EH (cell line): ENCODE measurements at places on chromosomes 4 and X.
A peak's percentile ranks its signal among the peaks of the same experiment; 100 is the strongest.

GRCh38 chr4:76611616-76612207, 176.7 kb downstream of the SHROOM3 start:
- DNase-seq: peak; percentile 71

GRCh38 chr4:147334478-147334877, 146.4 kb upstream of the EDNRA start:
- DNase-seq: peak; percentile 77

DNA sequence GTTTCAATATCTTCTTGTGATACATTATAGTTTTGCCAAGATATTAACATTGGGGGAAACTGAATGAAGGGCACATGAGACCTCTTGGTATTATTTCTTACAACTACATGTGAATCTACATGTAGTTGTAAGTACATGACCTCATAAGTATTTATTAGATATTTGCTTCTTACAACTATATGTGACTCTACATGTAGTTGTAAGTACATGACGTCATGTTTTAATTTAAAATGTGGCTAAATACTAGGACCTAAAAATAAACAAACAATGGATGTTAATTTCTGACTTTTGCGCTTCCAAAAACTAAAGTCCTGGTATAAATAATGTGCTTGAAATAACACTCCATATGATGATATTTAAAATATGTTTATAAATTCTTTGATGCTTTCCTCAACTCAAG, 190.2 kb downstream of the CBLL2 start:
- DNase-seq: no peak

GRCh38 chr4:104979083-104979760, 167.5 kb upstream of the TET2 start:
- DNase-seq: no peak

DNA sequence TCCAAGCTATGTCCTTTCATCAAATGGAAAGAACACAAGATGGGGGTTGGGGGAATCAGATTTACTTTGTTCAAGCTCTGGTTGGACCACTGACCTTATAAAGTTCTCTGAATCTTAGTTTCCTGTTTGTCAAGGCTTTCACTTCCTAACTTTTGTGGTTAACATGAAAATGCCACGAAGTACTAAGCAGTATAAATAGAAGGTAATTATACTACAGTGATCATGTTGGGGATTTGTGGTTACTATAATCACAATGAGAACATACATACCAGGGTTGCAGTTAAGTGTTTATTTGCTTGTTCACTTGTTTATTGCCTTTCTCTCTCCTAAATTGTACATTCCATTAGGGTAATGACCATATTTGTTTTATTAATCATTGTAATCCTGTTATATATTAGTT, 53.2 kb downstream of the SPRY1 start:
- peak; percentile 78 for DNase-seq

DNA sequence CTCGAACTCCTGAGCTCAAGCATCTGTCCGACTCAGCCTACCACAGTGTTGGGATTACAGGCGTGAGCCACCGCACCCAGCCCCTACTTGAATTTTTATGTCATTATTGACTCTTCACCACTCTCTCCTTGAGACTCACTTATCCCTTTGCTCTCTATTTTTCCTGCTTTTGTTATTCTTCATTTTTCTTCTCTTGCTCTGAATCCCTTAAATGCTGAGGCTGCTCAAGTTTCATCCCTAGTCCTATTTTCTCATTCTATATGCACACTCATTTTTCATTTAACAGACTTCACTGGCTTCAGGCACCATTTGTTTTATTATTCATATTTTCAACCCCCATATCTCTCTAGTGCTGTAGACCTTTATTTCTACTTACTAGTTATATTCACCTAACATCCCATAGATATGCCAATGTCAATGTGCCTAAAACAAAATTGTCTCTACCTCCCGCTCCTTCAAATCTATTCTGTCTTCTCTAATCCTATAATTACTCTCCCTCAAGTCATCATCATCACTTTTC, 85.7 kb downstream of the APOOL start:
- DNase-seq: no peak

GRCh38 chr4:113006632-113007031, 42.8 kb upstream of the ANK2 start:
- DNase-seq: no peak

- DNase-seq: no peak
Measured at GRCh38 chr4:3683077-3683743, 83.0 kb upstream of the ADRA2C start.

DNA sequence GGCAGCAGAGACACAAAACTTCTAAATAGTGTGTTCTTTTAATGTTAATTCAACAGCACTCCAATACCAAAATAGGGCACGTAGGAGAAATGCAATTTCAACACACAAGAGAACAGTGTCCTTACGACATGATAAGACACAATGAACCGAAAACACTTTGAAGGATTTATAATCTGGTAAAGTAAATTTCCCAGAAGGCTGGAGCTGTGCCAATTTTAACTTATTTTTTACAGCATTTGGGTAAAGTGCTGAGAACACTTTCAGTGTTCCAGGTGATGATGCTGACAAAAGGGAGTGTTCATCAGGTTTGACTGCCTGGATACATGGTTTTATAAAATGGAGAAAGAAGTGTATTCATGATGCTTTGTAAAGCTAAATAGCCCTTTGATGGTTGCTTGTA, 76.5 kb downstream of the MAPK10 start:
- DNase-seq: no peak

DNA sequence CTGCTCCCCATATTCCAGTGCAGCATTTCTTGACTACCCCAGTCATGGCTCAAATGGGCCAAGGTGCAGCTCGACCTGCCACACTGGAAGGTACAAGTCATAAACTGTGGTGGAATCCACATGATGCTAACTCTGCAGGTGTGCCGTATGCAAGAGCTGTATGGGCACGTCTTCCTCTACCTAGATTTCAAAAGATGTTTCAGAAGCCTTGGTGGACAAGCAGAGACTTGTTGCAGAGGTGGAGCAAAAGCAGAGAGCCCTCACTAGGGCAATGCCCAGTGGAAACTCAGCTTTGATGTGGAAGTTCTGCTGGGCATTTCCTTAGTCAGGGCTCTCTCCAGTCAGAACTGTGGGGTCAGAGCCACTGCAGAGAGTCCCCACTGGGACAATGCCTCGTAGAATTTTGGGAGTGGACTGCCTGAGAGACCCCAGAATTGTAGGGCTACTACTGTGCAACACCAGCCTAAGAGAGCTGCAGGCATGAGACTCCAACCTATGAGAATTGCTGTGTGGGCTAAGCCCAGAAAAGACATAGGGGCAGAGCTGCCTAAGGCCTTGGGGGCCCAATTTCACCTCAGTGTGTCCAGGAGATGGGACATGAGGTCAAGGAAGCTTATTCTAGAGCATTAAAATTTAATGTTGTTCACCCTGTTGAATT, 65.7 kb downstream of the BEX3 start:
- DNase-seq: no peak

DNA sequence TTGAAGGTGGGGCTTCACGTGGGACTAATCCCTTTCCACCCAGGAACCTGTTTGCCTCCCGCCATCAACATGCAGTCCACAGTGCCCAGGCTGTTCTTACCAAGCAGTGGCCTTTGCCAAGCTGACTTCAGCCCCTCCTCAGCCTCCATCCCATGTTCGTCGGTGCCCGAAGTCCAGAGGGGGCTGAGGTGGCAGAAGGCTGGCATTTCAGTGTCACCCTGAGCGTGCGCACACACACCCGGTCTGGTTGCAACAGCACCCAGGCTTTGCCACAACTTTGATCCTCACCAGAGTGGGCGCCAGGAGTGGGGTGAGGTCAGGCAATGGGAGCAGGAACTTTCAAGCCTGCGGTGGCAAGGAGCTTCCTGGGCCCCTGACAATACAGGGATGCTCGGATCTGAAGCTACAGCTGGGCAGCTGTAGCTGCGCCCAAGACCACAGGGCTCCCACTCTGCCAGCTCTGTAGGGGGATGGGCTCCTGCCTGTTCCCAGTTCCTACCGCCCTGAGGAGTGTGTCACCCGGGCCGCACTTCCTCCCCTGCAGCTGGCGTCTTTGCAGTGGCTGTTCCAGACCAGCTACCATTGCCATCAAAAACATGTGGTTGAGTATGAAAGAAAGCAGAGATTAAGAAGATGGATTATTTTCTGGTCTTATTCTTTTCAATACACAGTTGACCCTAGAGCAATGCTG, 428.0 kb downstream of the EPHA5 start:
- no peak for DNase-seq

DNA sequence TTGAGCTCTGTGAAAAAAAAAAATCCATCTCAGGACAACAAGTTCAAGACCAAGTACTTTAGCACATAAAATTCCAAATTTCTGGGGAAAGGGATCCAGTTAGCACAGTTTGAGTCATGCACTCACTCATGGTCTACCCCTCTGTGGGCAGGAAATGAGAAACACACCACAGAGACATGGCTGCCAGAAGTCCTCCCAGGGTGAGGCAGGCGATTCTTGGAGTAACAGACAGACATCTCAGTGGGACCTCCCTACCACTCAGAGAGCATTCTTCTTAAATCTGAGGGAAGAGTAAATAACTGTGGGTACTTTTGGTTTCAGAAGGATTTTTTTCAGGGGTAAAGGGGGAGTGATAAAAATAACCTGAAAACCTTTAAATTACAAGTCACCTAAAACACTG, 14.1 kb downstream of the CXCL1 start:
- DNase-seq: peak; percentile 83

GRCh38 chrX:115364670-115365069, 75.2 kb downstream of the LUZP4 start:
- DNase-seq: no peak

- DNase-seq: no peak
Measured at GRCh38 chr4:174650711-174651355, 128.5 kb upstream of the HPGD start.

DNA sequence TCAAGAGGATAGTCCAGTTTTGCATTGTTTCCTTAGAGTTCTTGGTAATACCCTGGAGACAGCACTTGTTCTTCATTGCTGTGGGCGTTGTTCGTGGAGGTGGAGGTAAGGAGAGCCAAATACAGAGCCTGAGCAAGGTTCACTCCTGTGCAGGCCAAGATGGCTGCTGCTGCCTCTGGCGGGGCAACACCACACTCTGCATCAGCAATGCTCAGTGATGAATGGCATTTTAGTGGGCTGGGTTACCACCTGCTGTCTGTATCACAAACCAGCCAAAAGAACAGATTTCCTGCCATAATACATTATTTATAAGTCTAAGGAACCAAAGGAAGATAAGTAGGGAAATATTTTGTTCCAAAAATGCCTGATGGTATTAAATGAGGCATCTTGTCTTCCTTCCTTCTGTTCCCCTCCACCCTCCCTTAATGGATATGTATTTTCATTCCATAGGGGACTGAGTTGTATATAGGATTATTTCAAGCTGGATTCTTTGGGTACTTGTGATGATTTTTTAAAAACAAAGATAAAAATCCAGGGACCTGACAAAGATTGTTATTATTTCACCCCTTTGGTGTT, 61.6 kb upstream of the LIMCH1 start:
- DNase-seq: no peak

- no peak for DNase-seq
Measured at GRCh38 chr4:169941141-169941540, 85.1 kb downstream of the MFAP3L start.

DNA sequence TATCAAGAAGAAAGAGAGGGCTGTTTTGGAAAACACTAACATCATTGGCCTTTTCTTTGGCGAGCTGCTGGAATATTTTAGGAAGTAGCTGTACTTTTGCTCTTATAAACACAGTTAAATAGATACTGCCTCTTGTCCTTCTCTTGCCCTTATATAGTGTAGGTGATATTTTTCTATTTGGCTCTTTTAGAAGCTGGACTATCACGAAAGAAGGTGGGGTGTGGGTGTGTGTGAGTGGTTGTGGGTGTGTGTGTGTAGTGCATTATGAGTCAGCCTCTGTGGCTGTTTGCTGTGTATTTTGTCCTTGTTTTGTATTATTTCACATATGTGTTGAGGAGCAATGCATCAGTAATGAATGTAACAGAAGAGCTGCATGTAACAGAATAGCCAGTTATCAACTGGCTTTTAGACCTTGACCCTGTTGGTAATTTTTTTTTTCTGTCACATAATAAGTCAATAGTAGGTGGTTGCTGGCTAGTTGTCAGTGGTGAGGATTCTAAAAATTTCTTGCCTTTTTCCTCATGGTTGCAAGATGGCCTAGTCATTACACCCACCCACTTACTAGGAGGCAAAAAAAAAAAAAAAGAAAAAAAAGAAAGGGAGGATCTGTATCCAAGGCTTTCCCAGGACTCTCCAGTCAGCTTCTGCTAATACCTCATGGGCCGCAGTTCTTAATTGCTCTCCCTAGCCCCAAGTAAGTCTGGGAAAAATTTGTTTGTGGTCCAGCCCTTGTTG, 23.8 kb downstream of the ARHGAP10 start:
- peak; percentile 62 for DNase-seq

- DNase-seq: no peak
Measured at GRCh38 chrX:53449632-53450031, 15.5 kb upstream of the HSD17B10 start.

GRCh38 chrX:8084006-8084405, 87.1 kb downstream of the VCX2 start:
- DNase-seq: peak; percentile 2

DNA sequence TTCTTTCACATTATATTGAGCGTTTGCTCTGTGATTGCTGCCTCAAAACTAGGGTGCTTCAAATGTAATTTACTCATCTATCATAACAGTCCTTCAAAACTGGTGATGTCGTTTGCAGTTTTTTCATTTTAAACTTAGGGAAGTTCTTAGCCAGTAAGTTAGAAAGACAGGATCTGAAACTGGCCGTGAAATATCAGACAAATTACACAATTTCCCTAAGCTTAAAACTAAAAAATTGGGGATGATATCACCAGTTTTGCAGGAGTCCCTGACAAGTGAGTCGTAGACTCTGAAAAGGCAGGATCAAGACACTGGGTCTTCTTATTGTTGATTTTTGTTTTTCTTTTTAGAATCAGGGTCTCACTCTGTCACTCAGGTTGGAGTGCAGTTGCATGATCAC, 44.8 kb downstream of the MOB1B start:
- no peak for DNase-seq

GRCh38 chrX:136344320-136344719, 43.6 kb downstream of the ADGRG4 start:
- no peak for DNase-seq

- no peak for DNase-seq
Measured at GRCh38 chr4:121373841-121374240, 7.0 kb downstream of the QRFPR start.
